ENCODE measurements at places on chromosomes 7 and 10.

GRCh38 chr10:103691723-103692435 lies 163.5 kb downstream of the SH3PXD2A start:
- no peak for DNase-seq

DNA sequence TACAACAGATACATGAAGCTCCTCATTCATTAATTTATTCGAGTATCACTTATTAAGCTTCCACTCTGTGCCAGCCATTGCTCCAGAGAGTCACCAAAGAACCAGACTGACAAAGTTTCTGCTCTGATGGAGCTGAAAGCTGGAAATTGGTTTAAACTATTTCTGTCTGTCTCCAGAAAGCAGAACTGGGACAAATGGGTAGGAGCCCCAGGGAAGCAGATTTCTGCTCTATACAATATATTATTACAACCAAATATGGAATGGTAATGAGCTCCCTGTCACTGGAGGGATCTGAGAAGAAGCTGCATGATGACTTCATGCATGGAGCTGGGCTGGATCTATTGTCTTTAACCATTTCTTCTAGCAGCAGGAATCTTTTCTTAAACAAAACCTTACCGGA lies 165.4 kb upstream of the ADO start:
- no peak for DNase-seq

GRCh38 chr10:86649471-86650150 lies 4.7 kb upstream of the OPN4 start:
- DNase-seq = no peak

GRCh38 chr10:23558361-23558799 lies 119.5 kb downstream of the OTUD1 start:
- no peak for DNase-seq

GRCh38 chr10:61189912-61190311 lies 245.9 kb upstream of the RHOBTB1 start:
- no peak for DNase-seq

DNA sequence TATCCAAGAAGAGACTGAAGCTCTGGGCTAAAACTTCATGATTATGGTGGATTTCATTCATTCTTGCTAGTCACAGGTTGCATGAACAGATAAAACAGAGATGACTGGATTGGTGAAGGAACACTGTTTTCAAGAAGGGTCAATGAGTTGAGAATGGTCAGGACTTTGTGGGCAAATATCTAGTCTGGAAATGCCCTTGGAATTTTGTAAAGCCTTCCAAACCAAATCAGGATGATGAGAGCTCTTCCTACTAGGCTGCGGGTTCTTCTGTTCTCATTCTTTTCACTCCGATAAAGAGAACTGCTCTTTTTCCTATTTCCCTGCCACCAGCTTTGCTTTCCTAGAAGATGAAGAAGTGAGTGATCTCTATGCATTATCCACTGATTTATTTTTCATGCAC lies 171.4 kb downstream of the ARID5B start:
- DNase-seq = no peak
